Left renal cortex interstitium (tissue), 4 donors: ENCODE measurements at places on chromosomes 1 and 21.

DNA sequence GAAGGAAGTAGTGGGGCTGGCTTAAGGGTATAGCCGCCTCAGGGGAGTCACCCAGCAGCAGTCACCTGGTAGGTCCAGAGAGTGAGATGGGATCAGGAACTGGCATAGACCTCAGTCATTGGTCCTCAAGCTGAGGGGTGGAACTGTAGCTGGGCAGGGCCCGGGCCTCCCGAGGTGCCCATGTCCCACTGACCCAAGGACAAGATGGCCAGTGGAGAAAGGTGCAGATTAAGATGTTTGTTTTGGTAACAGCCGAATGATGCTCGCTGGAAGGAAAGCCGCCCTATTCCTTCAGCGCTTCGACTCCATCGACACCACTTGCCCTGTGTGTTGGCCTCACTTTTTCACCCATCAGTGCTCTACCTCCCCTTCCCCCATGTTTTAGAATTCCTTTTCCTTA, 16.4 kb downstream of the COL9A2 start:
- DNase-seq, result no peak

- DNase-seq, result no peak
Measured at GRCh38 chr1:162854245-162854882, 6.6 kb downstream of the CCDC190 start.

GRCh38 chr1:8902765-8903164, 24.3 kb upstream of the ENO1 start:
- no peak for DNase-seq

GRCh38 chr1:76238094-76238628, 163.6 kb downstream of the ST6GALNAC3 start:
- no peak for DNase-seq

GRCh38 chr1:110555807-110556470, 37.0 kb upstream of the KCNA10 start:
- DNase-seq, result no peak

DNA sequence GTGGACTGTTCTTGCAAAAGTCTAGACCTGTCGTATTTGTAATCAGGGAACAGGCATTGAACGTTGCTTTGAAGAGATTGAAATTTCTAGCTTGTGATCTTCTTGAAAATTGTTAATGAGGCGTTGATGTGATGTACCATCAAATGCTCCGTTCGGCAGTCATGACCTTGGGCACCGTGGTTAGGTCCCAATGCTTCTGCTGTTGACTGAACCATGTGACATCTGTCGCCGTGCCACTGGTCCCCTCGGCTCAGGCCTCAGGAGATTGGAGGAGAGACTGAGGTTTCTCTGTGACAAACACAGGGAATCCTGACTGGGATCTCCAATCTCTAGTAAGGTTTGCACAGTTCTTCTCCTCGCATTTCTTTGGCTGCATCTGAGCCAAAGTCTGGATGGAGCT, 18.1 kb upstream of the KCNAB2 start:
- DNase-seq, result no peak

- no peak for DNase-seq
Measured at GRCh38 chr1:193141804-193142203, 20.0 kb downstream of the CDC73 start.

- no peak for DNase-seq
Measured at GRCh38 chr1:77279929-77280328, 1.9 kb upstream of the AK5 start.

DNA sequence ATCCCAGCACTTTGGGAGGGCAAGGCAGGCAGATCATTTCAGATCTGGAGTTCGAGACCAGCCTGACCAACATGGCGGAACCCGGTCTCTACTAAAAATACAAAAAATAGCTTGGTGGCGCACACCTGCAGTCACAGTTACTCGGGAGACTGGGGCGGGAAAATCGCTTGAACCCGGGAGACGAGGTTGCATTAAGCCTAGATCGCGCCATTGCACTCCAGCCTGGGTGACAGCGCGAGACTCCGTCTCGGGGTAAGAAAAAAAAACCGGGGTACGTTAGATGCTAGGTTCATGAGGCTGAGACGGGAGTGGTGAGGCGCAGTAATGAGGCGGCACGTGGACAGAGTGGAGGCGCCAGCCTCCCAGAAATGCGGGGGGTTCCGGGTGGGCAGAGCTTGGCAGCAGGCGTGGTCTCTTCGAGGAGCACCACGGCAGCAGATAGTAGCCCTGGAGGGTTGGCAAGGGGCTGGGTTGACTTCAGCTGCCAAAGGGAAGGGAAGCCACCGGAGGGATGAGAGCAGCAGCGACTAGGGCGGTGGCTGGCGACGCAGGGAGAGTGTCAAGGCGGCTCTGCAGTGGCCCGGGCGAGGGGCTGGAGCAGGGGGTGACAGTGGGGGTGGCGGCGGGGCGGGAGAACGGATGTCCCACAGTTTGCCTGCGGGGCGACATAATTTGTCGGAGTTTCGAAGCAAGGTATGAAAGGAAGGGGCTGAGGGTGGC, 832 bp downstream of the MRPL20 start:
- no peak for DNase-seq

- DNase-seq, result no peak
Measured at GRCh38 chr1:206703661-206704060, 19.0 kb downstream of the MAPKAPK2 start.

GRCh38 chr1:43585557-43585956, 54.9 kb downstream of the PTPRF start:
- DNase-seq, result no peak

- no peak for DNase-seq
Measured at GRCh38 chr1:21956720-21957552, 19.8 kb upstream of the HSPG2 start.

GRCh38 chr21:42754270-42754933, 101.0 kb downstream of the PDE9A start:
- DNase-seq, result no peak

GRCh38 chr1:47969478-47969877, 27.7 kb downstream of the TRABD2B start:
- DNase-seq, result no peak

DNA sequence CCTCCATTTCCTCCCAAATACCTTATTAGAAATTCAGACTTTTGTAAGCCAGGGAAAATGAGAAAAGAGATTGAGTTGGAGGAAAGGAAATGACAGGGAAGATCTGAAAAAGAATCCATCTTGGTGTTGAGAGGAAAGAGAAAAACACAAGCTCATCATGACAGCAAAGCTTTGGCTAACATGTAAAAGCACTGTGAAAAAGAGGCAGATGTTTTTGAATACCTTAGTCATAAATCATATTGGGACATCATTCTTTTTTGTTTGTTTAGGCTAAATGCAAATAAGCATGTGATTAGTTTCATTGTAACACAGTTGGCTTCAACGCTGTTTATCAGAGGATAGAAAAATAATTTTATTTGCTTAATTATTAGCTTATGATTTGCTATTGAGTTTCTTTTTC, 64.6 kb downstream of the LHX8 start:
- DNase-seq, result no peak

DNA sequence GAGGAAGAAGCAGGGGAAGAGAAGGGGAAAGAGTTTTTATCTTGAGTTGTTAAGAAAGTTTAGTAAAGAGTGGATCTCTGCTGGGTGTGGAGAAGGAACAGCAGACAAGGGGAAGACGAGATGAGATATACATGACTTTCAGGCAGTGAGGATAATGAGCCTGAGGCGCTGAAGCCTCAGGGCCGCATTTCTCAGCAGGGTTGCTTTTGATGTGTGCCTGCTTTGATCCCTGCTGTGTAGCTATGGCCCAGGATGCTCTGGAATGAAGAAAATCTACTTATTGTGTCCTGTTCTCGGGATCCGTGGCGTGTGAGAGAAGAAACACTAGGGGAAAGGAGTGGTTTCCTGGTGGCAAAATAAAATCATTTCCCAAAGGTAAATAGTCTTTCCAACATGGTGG, 15.1 kb upstream of the RPE65 start:
- DNase-seq, result no peak

- DNase-seq, result no peak
Measured at GRCh38 chr21:31476263-31477022, 132.4 kb upstream of the TIAM1 start.

GRCh38 chr1:237235091-237235490, 193.1 kb downstream of the RYR2 start:
- DNase-seq, result no peak

- peak; percentile 31 for DNase-seq
Measured at GRCh38 chr1:219189021-219189824, 15.5 kb downstream of the LYPLAL1 start.

DNA sequence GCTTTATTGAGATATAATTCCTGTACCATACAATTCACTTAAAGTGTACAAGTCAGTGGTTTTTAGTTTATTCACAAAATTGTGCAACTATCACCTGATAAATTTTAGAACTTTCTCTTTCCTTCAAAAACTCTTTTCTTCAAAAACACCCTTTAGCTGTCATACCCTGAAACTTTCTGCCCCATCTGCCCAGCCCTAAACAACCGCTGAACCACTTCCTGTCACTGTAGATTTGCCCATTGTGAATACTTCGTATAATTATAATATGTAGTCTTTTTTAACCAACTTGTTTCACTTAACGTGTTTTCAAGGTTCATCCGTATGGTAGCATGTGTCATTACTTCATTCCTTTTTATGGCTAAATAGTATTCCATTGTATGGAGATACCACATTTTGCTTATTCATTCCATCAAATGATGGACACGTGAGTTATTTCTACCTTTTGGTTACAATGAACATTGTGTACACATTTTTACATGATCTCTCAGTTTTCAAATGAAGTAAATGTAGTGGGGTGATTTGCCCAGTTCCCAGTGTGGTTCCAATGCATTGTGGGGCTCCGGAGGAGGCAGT, 37.9 kb downstream of the WNT4 start:
- DNase-seq, result no peak

GRCh38 chr1:2786329-2787162, 14.9 kb downstream of the TTC34 start:
- DNase-seq, result no peak

DNA sequence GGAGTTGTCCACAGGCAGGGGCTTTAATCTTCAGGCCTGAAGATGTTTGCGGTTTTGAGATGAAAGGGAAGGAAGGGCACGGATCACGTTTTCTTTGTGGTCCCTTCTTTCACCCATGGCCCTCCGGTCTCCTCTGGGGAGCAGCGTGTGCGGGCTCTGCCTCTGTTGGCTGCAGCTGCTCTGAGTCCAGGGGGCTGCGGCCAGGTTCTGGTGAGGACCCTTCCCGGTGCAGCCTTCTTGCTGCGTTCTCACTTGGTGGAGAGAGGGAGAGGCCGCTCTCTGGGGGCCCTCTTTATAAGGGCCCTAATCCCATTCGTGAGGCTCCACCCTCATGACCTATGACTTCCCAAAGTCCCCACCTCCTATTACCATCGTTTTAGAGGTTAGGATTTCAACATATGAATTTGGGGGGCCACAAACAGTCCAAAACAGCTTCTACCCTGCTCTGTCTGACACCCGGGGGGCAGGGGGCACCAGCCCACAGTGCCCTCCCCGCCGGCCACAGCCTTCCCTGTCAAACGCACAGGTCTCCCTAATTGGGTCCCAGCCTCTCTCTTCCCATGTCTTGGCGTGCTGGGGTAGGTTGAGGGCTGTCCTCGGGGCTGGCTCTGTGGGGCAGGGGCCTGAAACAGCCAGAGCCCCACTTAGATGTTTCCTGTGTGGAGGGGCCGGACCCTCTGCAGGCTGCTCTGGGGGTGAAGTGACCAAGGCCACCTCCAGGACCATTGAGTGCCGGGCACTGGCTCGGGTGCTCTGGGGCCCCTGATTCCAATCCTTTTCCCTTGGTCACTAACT, 100.1 kb upstream of the C1orf174 start:
- DNase-seq, result no peak

DNA sequence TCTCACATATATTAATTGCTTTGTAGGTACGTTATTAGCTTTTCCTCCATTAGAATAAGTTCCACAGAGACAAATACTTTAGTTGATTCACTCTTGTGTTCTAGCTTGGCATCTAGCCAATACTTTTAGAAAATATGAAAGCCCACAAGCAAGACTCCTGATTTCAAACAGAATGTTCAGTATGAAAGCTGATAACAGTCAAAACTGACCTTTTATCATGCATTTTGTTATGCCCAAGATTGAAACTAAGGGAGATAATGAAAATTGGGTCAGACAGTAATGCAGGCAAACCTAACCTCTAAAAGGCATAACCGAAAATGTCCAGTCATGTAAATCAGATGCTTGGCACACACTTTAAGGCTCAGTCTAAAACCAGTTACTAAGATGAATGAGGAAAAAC, 61.7 kb downstream of the ERICH3 start:
- no peak for DNase-seq

DNA sequence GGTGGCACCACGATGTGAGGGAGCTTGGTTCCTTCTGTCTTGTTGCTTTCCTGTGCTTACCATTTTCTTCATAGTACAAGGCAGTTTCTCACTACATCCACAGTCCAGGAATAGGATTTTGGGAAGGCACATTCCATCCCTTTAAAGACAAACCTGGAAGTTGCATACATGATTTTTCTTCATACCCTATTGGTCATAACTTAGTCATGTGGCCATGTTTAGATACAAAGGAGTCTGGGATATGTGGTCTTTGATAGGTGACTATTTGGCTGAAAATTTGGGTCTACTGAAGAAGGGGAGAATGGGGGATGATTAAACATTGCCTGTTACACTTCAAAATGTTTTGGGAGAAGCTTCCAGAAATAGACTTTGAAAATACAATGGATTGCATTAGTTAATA, 7.0 kb downstream of the DYRK1A start:
- DNase-seq, result no peak

- peak; percentile 65 for DNase-seq
Measured at GRCh38 chr1:162069334-162070093, at the start of gene NOS1AP. TSS of gene NOS1AP (plus strand) at chr1:162069691. CDS start at chr1:162070178, 487 bp downstream.

- no peak for DNase-seq
Measured at GRCh38 chr1:230079199-230080024, 12.4 kb downstream of the GALNT2 start.

GRCh38 chr1:61124696-61125095, 42.3 kb downstream of the NFIA start:
- DNase-seq, result no peak

- DNase-seq, result no peak
Measured at GRCh38 chr1:185491604-185492003, 174.6 kb upstream of the IVNS1ABP start.

DNA sequence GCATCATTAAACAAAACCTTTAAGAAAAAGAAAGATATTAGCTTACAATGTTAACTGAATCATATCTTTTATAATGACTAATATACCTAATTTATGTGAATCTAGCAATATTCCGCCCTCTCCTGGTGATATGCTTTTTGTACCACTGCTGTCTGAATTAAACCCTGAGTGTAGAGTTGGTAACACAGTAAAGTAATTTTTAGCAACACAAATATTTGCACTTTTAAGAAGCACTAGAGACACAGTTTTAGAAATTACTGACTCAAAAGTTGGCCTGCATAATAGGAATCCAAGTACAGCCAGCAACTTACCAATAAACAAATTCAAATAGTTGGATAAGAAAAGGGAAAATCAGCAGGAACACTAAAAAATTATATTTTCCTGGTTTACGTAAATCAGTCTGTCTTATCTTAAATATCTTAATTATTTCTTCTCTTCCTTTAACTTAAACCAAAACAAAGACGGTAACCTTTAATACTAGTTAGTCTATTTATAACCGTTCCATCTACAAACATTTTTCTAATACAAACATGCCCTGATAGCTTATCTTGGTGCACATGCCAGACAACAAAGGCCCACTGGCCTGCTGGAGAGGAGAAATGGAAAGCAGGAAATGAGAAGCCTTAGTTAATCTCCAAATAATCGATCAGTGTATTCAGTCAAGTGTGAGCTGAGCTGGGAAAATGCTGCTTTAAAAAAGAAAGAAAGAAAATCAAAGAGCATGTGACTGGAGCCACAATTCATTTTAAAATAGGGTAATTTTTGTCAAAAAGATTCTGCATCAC, 246.0 kb downstream of the RERE start:
- no peak for DNase-seq

GRCh38 chr1:81760477-81761097, 40.1 kb upstream of the ADGRL2 start:
- DNase-seq, result no peak
